Cortex of kidney (tissue), 1 donor: ENCODE measurements at places on chromosomes 6 and 20.

GRCh38 chr6:17865243-17865642 lies 122.2 kb downstream of the KIF13A start:
- DNase-seq, result no peak

- no peak for DNase-seq
Observed at GRCh38 chr20:49568278-49569151, 578 bp upstream of the PTGIS start.

- DNase-seq, result no peak
Observed at GRCh38 chr6:46963626-46964025, 41.9 kb upstream of the ADGRF5 start.

GRCh38 chr20:1588533-1589460 lies 31.0 kb downstream of the SIRPB1 start:
- DNase-seq, result no peak

GRCh38 chr6:13419422-13420195 lies 67.8 kb downstream of the GFOD1 start:
- DNase-seq, result no peak

DNA sequence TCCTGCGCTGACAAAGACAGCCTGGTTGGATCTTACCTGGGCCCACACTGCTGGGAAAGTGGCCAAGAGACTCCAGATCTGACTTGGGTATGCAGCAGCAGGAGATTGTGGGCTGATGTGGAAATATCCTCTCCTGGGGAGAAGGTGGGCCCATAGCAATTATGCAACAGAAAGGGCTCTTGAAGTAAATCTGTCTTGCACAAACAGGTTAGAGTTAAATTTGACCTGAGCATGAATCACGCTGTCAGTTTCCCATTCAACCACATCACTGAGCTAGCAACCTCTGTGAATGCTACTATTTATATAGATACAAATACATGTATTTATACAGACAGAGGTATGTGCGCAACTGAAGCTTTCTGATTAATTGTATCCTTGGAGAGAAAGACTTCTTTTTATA lies 28.3 kb upstream of the PDYN start:
- DNase-seq, result no peak

GRCh38 chr6:130760006-130760405 lies 67.2 kb upstream of the SMLR1 start:
- DNase-seq, result no peak

DNA sequence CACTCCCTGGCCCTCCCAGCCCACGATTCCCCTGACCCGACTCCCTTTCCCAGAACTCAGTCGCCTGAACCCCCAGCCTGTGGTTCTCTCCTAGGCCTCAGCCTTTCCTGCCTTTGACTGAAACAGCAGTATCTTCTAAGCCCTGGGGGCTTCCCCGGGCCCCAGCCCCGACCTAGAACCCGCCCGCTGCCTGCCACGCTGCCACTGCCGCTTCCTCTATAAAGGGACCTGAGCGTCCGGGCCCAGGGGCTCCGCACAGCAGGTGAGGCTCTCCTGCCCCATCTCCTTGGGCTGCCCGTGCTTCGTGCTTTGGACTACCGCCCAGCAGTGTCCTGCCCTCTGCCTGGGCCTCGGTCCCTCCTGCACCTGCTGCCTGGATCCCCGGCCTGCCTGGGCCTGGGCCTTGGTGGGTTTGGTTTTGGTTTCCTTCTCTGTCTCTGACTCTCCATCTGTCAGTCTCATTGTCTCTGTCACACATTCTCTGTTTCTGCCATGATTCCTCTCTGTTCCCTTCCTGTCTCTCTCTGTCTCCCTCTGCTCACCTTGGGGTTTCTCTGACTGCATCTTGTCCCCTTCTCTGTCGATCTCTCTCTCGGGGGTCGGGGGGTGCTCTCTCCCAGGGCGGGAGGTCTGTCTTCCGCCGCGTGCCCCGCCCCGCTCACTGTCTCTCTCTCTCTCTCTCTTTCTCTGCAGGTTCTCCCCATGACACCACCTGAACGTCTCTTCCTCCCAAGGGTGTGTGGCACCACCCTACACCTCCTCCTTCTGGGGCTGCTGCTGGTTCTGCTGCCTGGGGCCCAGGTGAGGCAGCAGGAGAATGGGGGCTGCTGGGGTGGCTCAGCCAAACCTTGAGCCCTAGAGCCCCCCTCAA lies at the start of gene LTA:
LTA (plus strand) TSS at position 249 of the 871 bp plus-strand sequence; CDS start at position 703, 454 bp downstream.
- DNase-seq, result no peak

- DNase-seq, result no peak
Observed at GRCh38 chr6:95572098-95572497, 5.2 kb upstream of the MANEA start.

DNA sequence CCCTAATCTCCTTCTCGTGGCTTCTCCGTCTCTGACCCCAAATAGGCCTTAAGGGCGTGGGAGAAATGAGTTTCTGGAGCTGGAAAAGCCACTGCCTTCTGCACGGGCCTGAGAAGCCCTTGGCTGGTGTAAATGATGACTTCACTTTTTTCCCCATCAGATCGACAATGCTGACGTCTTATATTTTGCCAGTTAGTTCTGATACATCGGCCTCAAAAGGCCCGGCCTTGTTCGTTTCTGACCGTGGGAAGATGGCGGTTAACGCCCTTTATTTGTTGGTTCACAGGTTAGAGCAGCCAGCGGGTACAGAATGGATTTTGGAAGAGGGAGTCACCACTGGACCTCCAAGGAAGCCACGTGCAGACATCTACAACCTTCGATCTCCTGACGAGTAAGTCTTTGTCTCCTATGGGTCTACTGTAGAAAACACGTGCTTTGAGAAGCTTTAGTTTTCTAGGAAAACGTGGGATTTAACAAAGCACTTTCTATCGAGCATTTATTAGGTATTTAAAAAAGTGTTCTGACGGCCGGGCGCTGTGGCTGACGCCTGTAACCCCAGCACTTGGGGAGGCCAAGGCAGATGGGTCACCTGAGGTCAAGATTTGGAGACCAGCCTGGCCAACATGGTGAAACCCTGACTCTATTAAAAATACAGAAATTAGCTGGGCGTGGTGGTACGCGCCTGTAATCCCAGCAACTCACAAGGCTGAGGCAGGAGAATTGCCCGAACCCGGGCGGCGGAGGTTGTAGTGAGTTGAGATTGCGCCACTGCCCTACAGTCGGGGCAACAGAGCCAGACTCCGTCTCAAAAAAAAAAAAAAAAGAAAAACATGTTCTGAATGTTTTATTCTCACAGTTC lies 1.2 kb upstream of the ZNFX1 start:
- no peak for DNase-seq

DNA sequence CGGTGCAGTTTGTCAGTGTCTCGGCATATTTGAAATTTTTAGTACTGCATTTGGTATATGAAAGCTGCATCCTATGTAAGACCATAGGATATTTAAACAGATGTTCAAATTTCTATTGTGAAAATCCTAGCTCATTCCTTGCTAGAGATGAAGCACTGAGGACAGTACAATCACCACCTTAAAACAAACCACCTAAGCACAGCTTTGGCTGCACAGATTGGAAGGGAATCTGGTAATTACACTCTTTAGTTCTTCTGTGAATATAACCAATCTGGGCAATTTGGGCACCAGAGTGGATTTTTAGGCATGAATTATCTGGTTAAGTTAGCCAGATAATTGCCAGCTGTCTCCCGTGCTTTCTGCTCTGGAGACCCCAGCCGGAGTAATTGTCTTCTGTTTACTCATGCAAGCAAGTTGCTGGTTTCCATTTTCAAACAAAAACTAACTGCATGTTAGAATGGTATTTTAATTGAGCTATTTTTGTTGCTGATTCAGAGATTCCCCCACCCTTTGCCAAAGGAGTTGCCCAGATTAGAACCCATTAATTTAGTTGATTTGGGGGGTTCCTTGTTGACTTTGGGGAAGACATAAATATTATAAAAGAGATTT lies 36.9 kb downstream of the E2F3 start:
- no peak for DNase-seq

- DNase-seq, result no peak
Observed at GRCh38 chr6:150157081-150157480, 14.2 kb downstream of the PPP1R14C start.

DNA sequence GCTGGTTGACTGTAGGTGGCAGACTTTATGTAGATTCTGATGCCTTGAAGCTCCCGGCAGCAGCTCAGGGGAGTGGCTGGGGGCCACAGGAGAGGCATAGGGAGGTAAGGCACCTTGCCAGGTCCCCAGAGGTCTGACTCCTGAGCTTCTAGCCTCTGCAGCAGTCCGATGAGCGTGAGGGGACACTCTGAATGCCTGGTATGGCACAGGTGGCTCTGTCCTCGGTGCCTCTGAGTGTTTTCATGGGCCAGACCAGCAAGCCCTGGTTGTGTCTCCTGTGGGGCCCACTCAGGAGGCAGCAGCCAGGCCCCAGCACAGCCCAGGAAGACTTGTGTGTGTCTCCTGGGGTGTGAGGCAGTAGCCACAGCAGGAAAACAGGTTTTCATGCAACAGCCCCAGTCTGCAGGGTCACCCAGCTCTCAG lies 39.7 kb upstream of the IRF4 start:
- DNase-seq, result no peak

DNA sequence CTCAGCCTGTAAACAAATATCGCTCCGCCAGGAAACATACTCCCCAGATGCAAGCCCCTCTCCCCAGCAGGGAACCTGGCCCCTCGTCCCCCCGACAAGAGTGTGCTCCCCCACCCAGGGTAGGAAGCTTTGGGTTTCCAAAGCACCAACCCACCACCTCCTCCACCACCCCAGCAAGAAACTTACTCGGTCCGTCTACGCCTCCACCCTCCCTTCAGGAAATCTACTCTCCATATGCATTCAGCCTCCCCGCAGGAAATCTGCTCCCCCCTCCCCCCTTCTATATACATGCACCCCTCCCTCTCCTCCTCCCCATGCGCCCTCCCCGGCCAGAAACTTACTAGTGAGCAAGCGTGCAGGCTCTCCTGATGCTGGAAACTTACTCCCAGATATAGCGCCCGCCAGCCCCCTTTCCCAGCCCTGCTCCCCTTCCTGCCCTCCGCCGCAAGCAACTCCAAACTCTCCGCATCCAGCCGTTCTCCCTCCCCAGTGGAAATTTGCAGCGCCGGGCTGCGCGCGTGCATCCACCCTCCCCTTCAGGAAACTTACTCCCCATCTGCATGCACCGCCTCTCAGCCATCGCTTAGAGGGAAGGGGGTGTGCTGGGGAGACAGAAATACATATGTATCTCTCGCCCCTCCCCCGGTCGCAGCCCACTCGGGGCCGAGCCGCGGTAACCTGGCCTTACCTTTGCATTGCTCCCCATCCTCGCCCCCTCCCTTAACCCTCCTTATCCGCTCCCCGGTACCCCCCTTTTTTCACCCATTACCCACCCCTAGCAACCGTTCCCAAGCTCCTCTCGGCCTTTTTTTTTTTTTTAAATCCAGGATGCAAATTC lies at the start of gene TRERF1:
TRERF1 (minus strand) TSS at position 594 of the 838 bp plus-strand sequence. CDS start 182,336 bp downstream, outside the sequence.
- DNase-seq, result no peak

DNA sequence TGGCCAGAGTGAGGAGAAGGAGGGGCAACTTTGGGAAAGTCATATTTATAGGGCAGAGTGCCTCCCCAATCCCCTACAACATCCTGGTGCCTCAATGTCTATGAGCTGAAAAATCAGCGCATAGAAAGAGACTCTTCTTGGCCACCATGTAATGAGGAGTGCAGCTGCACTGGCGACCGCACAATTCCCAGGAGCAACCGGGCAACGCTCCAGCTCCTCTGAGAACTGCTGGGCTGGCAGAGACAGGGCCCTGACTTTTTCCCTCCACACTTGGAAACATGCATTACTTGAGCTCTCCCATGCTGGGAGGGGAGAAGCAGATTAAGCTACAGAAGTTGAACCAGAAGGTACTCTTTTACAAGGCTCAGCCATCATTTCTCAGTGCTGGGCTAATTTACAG lies 31.4 kb upstream of the MARCKS start:
- DNase-seq, result no peak

- DNase-seq, result no peak
Observed at GRCh38 chr6:168634541-168635328, 193.8 kb downstream of the SMOC2 start.

- DNase-seq, result no peak
Observed at GRCh38 chr6:167946604-167947003, 50.9 kb upstream of the KIF25 start.

- no peak for DNase-seq
Observed at GRCh38 chr20:1215386-1216170, 10.3 kb upstream of the RAD21L1 start.

- no peak for DNase-seq
Observed at GRCh38 chr6:52976591-52977035, 18.5 kb downstream of the GSTA4 start.
